Fibroblast of gingiva (primary cell): ENCODE measurements at places on chromosomes 3 and 15.

GRCh38 chr3:139676632-139677387 is 962 bp downstream of the NMNAT3 start:
- no peak for DNase-seq

DNA sequence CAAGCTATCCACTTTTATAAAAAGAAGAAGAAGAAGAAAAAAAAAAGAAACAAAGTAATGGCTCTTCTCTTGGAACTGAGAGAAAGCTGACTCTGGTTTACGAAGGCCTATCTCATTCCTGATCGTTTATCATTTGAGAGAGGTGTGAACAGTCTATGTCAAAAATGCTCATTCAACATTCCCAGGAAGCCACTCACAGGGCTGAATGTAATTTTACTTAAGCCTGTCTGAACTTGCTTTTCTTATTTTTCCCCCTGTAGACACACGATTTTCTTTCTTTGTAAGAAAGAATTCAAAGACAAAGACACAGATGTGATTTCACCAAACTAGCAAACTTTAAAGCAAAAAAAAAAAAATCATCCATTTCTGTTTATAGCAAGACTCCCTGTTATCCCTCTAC is 805.8 kb downstream of the FHIT start:
- no peak for DNase-seq

GRCh38 chr3:4060064-4060463 is 243.1 kb upstream of the SETMAR start:
- DNase-seq = no peak

DNA sequence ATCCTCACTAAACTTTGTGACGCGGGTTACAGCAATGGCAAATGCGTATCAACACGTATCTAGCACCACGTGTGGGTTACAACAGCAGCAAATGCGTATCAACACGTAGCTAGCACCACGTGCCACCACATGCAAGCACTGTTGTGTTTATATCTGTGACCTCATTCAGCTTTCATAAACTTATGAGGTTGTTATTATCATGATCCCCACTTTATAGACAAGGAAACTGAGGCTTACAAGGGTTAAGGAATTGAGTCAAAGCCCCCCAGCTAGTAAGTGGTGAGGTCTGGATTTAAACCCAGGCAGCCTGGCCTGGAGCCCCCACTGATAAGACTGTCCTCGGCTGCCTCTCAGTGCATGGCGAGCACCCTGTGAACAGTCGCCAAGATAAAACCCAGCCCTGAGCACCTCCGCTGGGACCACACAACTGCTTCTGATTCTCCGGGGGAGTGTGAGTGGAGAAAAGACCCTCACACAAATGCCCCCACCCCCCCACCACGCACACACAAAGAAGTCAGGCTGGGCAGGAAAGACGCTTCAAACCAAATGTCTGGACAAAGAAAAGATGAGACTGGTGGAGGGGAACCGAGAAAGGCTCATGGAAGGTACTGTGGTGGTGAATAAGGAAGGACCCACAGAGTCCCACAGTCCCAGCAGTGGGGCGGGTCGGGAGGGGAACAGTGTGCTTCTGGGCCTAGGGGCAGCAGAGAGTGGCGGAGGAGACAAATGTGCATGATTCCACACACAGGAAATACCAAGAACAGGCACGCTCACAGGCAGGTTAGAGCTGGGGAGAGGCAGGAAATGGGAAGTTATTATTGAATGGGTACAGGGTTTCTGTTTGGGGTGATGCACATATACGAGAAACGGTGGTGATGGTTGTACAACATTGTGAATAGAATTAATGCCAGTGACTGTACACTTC is 173.4 kb downstream of the XXYLT1 start:
- DNase-seq = no peak

- no peak for DNase-seq
Measured at GRCh38 chr15:99148851-99149276, 44.0 kb downstream of the SYNM start.

GRCh38 chr3:12187448-12188327 is 29.0 kb upstream of the TIMP4 start:
- peak; percentile 77 for DNase-seq

GRCh38 chr3:23738944-23739343 is 66.8 kb upstream of the UBE2E1 start:
- no peak for DNase-seq

- no peak for DNase-seq
Measured at GRCh38 chr3:47259114-47259513, 23.5 kb downstream of the KIF9 start.

- no peak for DNase-seq
Measured at GRCh38 chr3:12831301-12831866, 10.0 kb downstream of the RPL32 start.

DNA sequence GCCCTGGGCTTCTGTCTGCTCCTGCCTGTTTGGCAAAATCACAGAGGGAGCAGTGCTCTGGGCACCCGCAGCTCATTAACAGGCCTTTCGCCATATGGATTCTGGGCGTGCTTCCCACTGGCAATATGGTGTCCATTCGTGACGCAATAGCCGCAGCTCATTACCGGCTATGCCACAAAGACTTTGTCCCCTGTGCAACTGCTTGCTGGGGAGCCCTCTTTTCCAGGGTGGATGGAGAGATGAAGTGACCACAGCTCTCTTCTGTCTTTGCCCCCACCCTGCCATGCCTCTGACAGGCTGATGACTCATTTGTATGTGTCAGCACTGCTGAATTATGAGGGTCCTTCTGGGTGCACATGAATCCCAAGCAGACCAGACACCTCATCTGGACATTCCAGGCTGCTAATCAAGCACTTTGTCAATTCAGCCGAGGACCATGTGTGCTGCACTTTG is 214.3 kb upstream of the FEZF2 start:
- peak; percentile 83 for DNase-seq

GRCh38 chr3:10646531-10647335 is 141.3 kb upstream of the ATP2B2 start:
- DNase-seq = no peak

DNA sequence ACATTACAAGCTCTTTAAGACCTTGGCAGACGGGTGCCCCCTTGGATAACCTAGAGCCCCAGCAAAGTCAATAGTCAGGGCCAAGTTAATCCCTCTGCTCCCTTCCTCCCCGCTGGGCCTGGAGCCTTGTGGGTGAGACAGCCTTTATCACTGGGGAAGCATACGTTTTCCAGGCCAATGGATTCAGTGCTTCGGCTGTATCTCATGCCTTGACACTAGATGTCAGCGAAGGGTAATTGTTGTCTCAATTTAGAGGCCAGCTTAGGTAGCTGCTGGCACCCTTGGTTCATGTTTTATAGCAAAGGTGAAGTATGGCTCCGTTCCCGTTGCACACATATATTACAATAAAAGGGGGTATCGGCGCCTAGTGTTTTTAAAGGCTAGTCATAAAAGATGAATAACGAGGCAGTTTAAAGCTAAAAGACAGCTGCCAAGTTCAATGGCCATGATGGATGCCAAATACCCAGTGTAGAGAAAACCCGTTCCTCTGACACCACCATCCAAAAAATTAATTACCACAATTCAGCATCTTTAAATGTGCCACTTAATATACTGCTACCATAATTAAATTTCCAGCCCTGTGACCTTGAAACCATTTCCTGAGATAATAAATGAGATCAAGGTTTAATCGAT is 52.3 kb upstream of the BNIP2 start:
- DNase-seq = peak; percentile 5

DNA sequence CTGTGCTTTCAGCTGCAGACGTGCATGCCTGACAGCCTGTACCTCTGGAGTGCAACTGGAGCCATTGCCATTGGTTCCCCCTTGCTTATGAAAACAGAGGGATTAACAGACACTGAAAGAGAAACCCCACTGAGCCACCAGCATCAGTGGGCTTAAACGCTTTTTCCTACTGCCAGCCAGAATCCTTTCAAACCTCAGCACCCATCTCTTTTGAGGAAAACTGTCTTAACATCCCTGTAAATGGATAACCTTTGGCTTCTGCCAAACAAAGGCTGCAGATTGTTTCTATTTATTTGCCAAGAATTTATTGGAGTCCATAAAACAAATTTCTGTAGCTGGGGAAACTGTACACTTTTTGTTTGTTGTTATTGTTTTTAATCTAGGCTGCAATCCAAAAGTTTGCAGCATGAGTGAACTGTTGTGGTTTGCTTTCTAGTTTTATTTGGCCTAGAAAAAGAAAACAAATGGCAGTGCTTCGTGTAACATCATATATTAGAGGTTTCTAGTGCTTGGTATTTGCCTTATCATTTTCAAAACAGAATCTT is 369.2 kb upstream of the IL12A start:
- peak; percentile 80 for DNase-seq

GRCh38 chr15:92326236-92326635 is 67.4 kb upstream of the ST8SIA2 start:
- no peak for DNase-seq

- DNase-seq = no peak
Measured at GRCh38 chr3:98612996-98613517, 19.6 kb upstream of the CPOX start.

GRCh38 chr3:107545680-107546120 is 22.9 kb downstream of the BBX start:
- no peak for DNase-seq

- DNase-seq = no peak
Measured at GRCh38 chr3:40247714-40248454, 61.6 kb upstream of the EIF1B start.

DNA sequence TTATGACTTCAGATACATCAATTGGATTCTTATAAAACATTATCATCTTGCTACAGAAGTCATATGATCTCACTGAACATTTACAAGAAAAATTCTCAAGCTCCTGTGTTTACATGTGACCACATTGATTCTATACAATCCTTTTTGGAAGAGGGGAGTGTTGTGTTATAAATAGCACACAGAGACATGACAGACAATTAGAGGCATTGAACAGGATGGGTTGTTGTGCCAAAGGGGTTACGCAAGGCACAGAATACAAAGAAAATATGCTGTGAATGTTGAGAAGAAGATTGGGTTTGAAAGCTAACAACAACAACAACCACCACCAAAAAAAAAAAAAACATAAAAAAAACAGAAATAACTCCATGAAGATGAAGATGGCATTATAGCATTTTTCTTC is 32.5 kb upstream of the TBL1XR1 start:
- DNase-seq = peak; percentile 55

- DNase-seq = no peak
Measured at GRCh38 chr3:126915015-126915414, 67.9 kb upstream of the PLXNA1 start.

DNA sequence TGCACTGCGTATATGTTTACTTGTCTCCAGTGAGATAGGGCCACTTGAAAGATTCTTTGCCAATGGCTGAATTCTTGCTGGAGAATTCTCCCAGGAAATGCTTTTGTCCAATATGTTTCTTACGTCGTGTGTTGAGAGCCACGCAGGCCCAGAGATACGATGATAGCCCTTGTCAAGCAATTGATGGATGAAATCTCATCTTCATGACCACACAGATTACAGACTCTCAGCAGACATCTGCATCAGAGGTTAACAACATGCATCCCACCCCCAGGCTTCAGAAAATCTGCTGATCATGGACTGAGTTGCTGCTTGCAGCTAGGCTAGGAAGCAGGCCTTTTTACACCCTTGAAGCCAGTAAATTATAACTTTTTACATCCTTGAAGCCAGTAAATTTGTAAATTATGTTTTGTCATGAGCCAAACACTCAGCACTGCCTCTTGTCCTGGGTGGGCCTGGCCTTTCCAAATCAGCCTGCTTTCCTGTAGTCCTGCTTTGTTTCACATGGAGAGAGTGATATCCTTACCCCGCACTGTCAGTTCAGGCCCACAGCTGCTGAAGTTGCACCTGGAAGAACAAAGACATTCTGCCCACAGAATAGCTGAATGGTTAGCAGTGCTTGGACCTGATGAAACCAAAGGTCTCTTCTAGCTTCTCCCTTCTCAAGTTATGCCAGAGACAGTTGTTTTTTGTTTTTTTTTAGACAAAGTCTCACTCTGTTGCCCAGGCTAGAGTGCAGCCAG is 84.4 kb downstream of the GPR156 start:
- no peak for DNase-seq

DNA sequence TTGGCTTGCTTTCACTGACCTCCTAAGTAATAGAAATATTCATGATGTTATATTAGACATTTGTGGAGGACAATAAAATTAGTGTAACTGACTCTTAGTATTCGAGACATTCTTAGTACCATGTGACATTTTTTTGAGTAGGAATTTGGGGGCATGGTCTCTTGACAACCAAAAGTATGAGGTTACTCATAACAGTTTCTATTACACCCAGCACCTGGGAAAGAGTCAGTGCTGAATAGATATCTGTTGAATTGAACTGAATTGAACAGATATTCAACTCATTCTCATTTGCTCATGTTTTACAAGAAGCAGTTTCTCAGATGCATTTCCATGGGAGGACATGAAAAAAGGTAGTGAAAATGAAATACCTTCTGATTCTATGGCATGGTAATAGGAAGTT is 84.4 kb downstream of the CMSS1 start:
- no peak for DNase-seq

DNA sequence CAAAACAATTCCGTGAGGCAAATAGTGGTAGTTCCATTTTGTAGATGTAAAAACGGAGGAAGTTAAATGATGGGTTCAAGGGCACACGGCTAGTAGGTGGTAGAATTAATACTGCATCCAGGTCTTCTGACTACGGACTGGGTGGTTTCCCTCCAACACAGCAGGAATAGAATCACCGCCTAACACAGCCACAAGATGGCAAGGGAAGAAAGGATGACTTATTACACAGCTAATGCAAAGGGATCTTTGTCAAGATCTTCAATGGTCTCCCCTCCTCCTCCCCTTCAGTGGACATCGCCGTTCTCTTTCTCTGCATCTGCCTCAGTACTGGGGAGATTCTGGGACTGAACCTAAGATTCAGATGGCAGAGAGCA is 524 bp upstream of the TOPBP1 start:
- no peak for DNase-seq

DNA sequence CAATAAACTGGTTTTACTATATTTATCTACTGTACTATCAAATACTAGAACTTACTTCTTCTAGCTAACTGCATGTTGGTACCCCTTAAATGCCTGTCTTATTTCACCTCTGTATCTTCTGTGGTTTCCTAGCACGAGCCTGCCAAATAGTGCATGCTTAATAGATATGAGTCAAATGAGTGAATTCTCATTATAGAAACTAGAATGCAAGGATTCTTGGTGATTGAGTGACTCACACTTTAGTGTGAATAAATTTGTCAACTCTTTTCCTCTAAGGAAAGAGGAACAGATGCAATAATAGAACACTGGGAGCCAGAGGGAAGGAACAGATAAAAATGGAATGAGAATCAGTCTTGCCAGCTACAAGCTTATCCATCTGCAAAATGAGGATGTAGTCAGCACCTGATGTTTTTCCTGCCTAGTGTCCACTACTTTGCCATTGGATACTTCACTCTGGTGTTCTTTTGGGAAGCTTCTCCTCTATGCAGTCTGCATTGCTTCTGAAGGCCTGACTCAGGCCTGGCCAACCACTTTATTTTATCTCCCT is 189.1 kb upstream of the CADPS start:
- DNase-seq = no peak
